ENCODE measurements at places on chromosomes 3 and 15.

DNA sequence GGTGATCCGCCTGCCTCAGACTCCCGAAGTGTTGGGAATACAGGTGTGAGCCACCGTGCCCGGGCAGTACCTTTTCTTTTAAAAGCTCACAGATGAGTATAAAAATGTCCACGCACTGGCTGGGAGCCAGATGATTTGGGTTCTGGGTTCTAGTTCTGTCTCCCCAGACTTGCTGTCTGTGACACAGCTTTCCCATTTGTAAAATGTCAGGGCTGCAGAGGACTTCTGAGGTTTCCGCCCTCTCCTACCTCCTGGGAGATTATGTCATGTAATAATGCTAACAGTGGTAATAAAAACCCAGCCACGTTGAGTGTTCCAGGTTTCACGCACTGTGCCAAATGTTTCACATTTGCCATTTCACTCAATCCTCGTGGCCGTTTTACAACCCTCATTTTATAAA lies 1.3 kb upstream of the PPP4R2 start:
- no peak for DNase-seq

DNA sequence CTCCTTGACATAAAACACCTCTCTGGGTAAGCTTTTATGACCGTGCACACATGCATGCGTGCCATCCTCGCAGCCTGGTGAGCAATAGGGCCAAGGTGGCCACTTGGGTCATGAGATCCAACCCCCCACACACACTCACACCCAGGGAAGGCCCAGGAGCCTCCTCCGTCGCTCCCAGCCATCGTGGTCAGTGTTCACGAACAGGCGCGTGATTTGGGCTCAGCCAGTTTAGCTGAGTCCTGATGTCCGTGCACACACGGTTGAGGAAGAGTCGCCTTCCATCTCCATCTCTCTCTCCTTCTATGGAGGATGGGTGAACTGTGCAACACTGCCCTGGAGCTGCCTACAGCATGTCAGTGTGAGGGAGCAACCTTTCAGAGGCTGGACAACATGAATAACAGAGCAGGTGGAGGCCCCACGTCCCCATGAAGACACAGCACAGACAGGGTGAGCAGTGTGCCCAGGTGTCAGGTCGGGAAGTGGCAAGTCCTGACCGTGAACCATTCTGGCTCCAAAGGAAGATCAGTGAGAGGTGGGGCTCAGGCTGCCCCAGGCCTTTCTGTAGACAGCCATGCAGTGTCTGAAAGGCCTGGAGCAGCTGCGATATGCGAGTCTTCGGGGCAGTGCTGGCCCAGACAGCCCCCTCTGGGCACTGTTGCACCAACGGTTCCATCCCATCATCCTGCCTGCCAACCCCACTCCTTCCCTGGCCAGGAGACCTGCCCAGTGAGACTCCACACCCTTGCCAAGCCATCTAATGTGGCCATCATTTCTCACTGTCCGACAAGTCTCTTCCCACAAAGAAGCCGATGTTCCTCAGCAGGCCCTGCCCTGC lies 253.4 kb downstream of the OCA2 start:
- DNase-seq: no peak

DNA sequence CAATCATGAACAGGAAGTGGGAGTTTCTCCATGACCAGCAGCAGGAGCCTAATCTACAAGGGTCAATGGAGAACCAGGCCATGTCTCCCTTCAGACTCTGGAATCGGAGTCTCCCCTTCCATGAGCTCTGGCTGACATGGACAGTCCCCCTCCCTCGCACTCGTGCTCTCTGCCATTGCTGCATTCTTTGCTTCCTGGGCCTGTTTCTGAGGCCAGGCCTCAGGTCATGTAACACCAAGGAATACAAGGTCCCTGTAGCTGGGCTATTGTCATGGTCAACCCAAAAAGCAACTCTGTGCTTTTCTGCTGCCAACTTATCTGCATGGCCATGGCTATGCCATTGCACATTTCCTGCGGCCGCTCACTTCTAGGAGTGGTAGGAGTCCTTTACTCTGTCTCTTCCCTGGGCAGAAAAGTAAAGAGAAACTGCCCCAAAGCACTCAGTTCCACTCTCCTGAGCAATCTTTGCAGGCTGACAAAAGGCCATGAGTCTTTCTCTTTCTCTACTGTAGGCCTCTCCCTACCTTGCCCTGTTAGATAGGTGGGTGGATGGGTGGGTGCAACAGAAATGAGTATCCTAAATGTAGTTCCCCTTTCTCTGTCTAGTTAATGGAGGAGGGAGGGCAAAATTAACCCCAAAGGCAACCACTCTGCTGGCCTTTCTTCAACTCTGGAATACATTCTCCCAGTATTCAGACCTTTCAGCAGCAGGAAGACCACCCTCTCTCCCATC lies 40.8 kb upstream of the PROK2 start:
- DNase-seq: no peak

GRCh38 chr3:127908202-127908601 lies 6.8 kb upstream of the KBTBD12 start:
- DNase-seq: no peak

DNA sequence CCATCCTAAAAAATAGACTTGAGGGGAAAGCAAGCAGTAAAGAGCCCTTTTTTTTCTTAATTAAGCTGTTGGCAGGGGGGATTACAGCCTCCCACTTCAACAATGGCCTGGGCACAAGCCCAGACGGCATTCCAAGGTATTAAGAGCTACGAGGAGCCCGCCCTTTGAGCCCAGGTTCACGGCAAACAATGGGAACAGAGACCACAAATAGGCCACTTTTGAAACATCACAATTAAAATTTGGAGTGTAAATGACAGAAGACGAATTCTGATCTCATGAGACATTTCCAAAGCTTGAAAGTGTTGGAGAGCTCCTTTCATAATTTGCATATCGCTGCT lies 8.9 kb downstream of the CHSY1 start:
- no peak for DNase-seq

DNA sequence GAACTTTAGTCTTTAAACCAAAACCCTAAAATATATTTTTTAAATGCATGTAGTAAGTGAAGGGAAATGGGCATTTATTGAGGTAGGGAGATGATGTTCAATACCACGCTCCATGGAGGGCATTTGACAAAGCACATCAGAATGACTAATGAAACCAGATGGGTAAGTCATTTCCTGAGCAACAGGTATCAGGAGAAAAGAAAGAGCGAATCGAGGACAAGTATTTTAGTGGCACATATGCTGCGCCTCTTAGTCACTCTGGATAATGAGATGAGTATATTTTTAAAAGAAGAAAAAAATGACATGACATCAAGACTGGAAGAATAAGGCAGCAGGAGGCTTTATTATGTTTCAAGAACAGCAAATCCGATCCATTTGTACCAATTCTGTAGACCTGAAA lies 129.0 kb upstream of the ARHGEF3 start:
- no peak for DNase-seq

GRCh38 chr3:149808209-149808829 lies 4.7 kb upstream of the RNF13 start:
- peak; percentile 75 for DNase-seq

DNA sequence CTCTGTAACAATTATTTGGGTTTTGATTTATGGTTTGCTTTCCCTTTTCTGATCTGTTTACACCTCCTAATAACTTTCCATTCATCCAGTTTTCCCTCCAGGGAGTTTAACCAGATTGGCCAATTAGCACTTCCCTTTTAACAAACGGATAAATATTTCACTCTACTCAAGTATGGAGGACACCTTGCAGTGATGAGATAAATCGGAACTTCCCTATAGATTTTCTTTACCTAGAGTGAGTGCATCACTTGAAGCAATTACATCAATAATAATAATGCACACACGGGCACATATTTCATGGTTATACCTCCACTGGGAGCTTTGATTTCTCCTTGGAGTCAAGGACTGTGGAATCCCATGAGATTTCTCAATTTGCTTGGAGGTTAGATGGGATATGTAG lies 239.1 kb upstream of the CFAP20DC start:
- no peak for DNase-seq

- no peak for DNase-seq
Measured at GRCh38 chr3:42188376-42188775, 77.6 kb downstream of the CCK start.

GRCh38 chr15:33500432-33501195 lies 189.8 kb downstream of the RYR3 start:
- no peak for DNase-seq

DNA sequence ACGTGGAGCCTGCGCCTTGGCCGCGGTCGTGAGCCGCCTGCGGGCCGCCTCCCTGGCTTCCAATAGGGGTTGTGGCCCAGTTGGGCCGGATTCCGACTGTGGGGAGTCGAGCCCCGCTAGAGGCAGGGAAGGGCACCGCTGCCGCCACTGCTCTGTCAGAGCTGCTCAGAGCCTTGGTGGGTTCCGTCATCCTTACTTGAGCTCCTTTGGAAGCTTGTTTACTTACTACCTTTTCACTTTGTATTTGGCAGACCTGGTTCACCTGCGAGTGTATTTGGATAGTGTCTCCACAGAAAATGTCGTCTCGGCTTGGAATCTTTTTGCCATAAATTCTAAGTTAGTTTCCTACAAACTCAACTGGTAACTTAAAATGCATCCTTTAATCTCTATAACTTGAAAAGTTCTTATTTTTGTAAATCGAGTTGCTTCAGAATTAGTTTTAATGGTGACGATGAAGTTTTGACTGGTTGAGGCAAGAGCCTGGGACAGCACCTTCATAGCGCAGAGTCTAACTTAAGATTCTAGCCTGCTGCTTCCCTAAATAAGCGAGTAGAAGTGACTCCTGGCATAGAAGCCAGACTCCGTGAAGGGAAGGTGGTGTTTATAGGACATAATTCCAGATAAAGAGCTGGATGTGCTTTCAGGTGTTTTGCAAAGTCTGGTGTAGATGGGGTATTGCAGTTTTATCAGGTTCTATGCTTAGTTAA lies 800 bp downstream of the DAG1 start:
- no peak for DNase-seq

- no peak for DNase-seq
Measured at GRCh38 chr3:17059989-17060550, 175.3 kb downstream of the PLCL2 start.

GRCh38 chr3:148006508-148006907 lies 597.3 kb downstream of the ZIC1 start:
- DNase-seq: no peak

DNA sequence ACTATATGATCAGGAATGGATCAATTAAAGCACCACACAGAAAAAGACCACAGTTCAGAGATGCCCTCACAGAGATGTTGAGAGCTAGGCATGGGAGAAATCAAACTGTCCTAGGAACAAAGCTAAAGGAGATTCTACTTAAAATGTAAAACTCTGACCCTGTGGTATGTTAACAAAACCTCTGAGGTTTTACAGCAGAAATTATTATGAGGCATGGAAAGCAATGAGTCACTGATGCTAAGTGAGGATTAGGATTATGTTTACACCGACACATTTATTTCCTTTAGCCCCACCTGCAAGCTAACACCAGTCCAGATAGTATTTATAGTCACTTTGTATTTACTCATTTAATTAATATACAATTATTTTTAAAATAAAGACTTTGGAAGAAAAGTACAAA lies 1242.2 kb downstream of the OTOL1 start:
- DNase-seq: no peak

- no peak for DNase-seq
Measured at GRCh38 chr3:197443506-197443905, 112.3 kb downstream of the BDH1 start.

DNA sequence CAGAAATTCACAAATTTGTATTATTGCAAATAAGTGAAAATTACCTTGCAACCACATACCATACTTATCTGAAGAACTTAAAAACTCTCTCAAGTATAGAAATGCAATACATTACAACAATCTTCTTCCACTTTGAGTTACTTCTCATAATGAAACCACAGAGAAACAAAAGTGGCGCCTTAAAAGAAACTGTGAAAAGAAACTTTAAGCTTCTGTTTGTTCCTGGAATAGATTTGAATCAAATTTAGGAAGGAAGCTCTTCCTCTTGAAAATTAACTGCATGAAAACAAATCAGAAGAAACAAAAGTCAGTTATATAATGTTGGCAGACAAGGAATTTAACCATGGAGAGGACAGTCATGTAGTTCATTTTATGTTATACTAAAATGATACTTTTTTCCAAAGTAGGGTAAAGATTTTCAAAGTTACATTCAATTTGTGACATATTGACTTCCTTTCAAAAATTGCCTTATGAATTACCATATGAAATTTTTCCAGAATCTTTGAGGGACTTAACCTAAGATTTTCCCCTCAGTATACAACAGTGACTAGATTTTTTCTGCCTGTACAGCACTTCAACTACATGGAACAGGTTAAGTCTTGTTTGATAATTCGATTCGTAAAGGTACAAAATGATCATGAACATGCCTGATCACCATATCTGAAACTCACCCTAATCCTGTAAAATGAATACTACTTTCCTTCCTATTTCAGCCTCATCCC lies 57.6 kb upstream of the TNFSF10 start:
- DNase-seq: no peak

- DNase-seq: no peak
Measured at GRCh38 chr15:96549136-96549535, 218.6 kb downstream of the NR2F2 start.

- no peak for DNase-seq
Measured at GRCh38 chr3:98445949-98446406, 17.0 kb upstream of the OR5K1 start.

DNA sequence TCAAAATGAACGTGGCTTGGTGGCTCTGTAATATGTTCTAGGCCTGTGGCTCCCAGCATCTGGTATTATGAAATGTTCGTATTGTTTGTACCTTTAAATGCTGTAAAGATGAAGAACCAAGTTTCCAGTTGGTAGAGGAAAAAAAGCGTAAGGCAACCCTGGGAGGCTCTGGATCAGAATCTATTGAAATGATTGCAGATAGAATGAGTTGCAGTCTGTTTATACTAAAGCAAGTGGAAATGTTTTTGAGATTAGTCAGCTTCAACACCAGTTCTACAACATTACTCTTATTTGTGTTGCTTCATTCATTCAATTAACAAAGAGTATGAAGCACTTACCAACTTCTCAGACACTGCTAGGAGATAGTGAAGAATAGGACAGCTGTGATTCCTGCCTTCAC lies 5.3 kb downstream of the ARL6IP5 start:
- DNase-seq: peak; percentile 89

DNA sequence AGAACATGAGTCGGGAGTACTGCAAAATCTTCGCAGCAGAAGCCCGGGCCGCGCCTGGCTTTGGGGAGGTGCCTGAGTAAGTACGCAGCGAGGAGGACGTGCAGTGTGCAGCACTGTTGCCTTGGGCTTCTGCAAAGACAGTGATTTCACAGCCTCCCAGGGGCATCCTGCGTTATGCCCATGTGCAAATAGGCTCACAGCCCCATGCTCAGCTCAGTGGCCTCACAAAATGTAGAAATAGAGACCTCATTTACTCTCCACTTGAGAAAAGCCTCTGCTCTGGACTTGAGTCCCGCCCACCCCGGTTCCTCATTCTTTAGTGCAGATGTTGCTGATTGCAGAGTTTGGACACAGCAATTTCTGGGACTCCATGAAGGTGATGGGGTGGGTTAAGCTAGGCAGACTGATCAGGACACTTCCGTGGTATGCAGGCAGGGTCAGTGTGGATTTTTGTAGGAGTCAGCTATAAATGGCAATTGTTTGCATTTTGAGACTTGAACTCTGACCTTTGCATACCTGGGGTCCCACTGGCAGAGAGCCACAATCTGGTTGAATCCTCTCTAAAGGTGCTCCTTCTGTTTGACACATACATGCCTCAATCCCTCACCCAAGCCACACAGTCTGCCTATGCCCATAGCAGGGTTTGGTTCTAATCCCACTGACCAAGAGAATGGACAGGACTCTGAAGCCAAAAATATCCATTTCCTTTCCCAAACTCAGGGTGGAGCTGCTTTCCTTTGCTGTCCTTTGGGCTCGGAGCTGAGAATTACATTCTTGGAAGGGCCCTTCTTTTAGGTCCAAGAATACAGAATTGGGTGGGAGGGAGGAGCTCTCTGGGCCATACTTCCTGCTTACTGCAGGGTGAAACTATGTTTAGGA lies 20.7 kb upstream of the SLC28A1 start:
- no peak for DNase-seq

Measured in fibroblast of gingiva (primary cell).